ENCODE measurements at places on chromosomes 1 and 21. TPM values are rescaled to one million over a fixed set of nuclear protein-coding genes. Genes with fewer than 3 reads are reported as not detected.
A peak's percentile ranks its signal among the peaks of the same experiment; 100 is the strongest.

Gene HSF2BP
- total RNA-seq: 0.59 TPM

Gene CNR2
- total RNA-seq: 0.05 TPM

Gene DCST2
- 2.0 TPM for total RNA-seq

Gene NBPF6
- not detected for total RNA-seq

Gene SLAMF9
- total RNA-seq: not detected

Gene CSMD2
- total RNA-seq: 0.22 TPM

Gene EPHB2
- 19.5 TPM for total RNA-seq

Gene STMN1
- total RNA-seq: 368 TPM

- H3K36me3 ChIP-seq: no peaks in the 10 kb centered on the region
- H3K27me3 ChIP-seq: no peaks in the 10 kb centered on the region
- H3K4me3 ChIP-seq: no peak overlapping the region
- H3K27ac ChIP-seq: no peak overlapping the region
Measured at GRCh38 chr1:240098534-240098933, 6.9 kb downstream of the FMN2 start.

DNA sequence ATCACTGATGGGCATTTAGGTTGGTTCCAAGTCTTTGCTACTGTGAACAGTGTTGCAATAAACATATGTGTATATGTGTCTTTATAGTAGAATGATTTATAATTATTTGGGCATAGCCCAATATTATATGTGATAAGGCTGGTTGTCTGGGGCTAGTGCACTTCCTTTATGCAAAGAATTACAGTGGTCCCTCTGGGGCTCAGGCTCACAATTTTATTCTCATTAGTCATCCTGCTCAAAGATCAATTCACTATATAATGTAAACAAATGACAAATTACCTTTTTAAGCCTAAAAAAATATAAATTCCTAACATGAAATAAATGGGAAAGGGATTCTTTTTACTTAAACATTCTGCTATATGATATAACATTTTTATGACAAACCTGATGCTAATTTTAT lies 5.0 kb downstream of the PLPPR4 start:
- H3K27ac ChIP-seq: no peak overlapping the region
- no peak overlapping the region for H3K4me3 ChIP-seq
- H3K27me3 ChIP-seq: no peaks in the 10 kb centered on the region
- H3K36me3 ChIP-seq: no peaks in the 10 kb centered on the region

- no peaks in the 10 kb centered on the region for H3K36me3 ChIP-seq
- H3K27ac ChIP-seq: no peak overlapping the region
- H3K4me3 ChIP-seq: no peak overlapping the region
- H3K27me3 ChIP-seq: no peaks in the 10 kb centered on the region
Measured at GRCh38 chr1:160866001-160866694, 3.5 kb upstream of the CD244 start.

- peaks cover 44% of the 10 kb centered on the region for H3K4me1 ChIP-seq
- peak overlapping the region; percentile 70 for H3K4me3 ChIP-seq
- DNase-seq: no peak
- peak overlapping the region; percentile 82 for H3K27ac ChIP-seq
- peaks cover 14% of the 10 kb centered on the region for H3K36me3 ChIP-seq
Measured at GRCh38 chr1:33350611-33351280, 29.8 kb upstream of the A3GALT2 start.

- H3K36me3 ChIP-seq: no peaks in the 10 kb centered on the region
- no peak overlapping the region for H3K27ac ChIP-seq
- DNase-seq: no peak
- no peaks in the 10 kb centered on the region for H3K27me3 ChIP-seq
- H3K4me1 ChIP-seq: peaks cover 12% of the 10 kb centered on the region
Measured at GRCh38 chr1:54993140-54993539, 5.6 kb upstream of the BSND start.

GRCh38 chr1:221708076-221708571 lies 33.8 kb downstream of the DUSP10 start:
- no peak overlapping the region for H3K4me3 ChIP-seq
- no peak overlapping the region for H3K27ac ChIP-seq
- no peaks in the 10 kb centered on the region for H3K27me3 ChIP-seq
- H3K36me3 ChIP-seq: no peaks in the 10 kb centered on the region

GRCh38 chr21:16587141-16587581 lies 857.4 kb downstream of the USP25 start:
- no peak overlapping the region for H3K27ac ChIP-seq
- H3K4me3 ChIP-seq: no peak overlapping the region
- no peak for DNase-seq
- no peaks in the 10 kb centered on the region for H3K4me1 ChIP-seq

GRCh38 chr1:172609528-172609927 lies 49.4 kb upstream of the FASLG start:
- H3K4me1 ChIP-seq: no peaks in the 10 kb centered on the region
- DNase-seq: no peak
- no peak overlapping the region for H3K27ac ChIP-seq
- no peaks in the 10 kb centered on the region for H3K27me3 ChIP-seq

- H3K4me1 ChIP-seq: no peaks in the 10 kb centered on the region
- H3K27me3 ChIP-seq: no peaks in the 10 kb centered on the region
- H3K36me3 ChIP-seq: no peaks in the 10 kb centered on the region
- H3K27ac ChIP-seq: no peak overlapping the region
- no peak overlapping the region for H3K4me3 ChIP-seq
Measured at GRCh38 chr1:24526940-24527542, 24.4 kb downstream of the RCAN3 start.

DNA sequence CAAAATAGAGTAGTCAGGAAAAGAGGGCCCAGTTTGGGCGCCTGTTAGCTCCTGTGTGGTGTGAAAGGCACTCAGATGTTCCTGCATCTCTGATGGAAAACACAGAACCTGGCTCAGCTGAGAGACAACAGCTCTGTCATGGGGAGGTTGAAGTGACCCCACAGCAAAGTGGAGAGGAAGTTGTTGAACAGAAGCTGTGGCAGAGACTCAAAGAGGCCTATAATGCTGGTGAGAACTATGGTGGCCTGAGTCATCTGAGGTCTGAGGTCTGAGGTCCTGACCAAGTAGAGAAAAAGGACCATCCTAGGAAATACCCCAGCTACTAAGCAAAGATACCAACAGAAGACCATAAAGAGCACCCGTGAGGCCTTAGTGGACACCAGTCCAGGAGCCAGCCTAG lies 45.6 kb upstream of the JAK1 start:
- H3K4me1 ChIP-seq: no peaks in the 10 kb centered on the region
- H3K36me3 ChIP-seq: no peaks in the 10 kb centered on the region
- DNase-seq: no peak

DNA sequence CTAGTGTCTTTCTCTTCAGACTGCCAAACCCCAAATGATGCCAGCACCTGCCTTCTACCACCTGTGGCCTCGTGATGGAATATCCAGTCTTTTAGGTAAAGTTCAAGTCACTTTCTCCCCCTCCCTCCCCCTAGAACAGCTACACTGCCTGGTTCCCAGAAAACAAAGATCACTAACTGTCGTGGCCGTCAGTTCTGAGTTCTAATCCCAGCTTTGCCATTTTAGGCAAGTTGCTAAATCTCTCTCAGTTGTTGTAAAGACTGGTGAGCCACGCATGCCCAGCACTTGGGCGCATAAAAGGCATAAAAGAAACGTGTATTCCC lies 648 bp upstream of the TRAPPC3 start:
- H3K4me3 ChIP-seq: peak overlapping the region; percentile 4
- peak overlapping the region; percentile 65 for H3K27ac ChIP-seq
- no peak for DNase-seq

GRCh38 chr1:108816049-108816893 lies 40.6 kb downstream of the AKNAD1 start:
- DNase-seq: no peak
- no peaks in the 10 kb centered on the region for H3K27me3 ChIP-seq

DNA sequence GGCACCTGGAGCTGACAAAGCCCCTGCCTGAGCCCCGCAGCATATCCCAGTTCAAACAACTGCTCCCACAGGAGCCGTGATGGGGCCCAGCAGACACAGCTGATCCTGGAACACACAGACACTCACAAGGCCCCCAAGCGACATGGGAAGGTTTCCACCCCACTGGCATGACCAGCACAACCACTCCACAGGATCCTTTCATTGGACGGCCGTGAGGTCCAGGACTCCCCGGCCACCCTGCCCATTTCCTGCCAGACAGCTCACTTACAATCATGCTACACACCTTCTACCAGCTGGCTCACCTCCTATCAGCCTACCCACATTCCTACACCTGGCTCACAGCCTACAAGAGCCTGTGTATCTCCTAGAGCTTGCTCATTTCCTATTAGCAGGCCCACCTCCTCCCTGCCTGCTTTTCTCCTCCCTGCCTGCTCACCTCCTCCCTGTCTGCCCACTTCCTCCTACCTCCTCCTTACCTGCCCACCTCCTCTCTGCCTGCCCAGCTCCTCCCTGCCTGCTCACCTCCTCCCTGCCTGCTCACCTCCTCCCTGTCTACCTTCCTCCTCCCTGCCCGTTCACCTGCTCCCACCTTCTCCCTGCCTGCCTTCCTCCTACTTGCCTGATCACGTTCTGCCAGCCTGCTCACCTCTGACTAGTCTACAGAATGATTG lies 73.9 kb downstream of the MATN1 start:
- no peaks in the 10 kb centered on the region for H3K27me3 ChIP-seq
- H3K4me1 ChIP-seq: peaks cover 72% of the 10 kb centered on the region
- H3K27ac ChIP-seq: no peak overlapping the region
- no peak overlapping the region for H3K4me3 ChIP-seq
- H3K36me3 ChIP-seq: no peaks in the 10 kb centered on the region
- no peak for DNase-seq

GRCh38 chr1:156652131-156652991 lies 10.4 kb downstream of the BCAN start:
- DNase-seq: no peak
- H3K36me3 ChIP-seq: peaks cover 65% of the 10 kb centered on the region
- no peak overlapping the region for H3K4me3 ChIP-seq
- H3K27me3 ChIP-seq: no peaks in the 10 kb centered on the region
- H3K27ac ChIP-seq: no peak overlapping the region
- H3K4me1 ChIP-seq: peaks cover 9% of the 10 kb centered on the region

DNA sequence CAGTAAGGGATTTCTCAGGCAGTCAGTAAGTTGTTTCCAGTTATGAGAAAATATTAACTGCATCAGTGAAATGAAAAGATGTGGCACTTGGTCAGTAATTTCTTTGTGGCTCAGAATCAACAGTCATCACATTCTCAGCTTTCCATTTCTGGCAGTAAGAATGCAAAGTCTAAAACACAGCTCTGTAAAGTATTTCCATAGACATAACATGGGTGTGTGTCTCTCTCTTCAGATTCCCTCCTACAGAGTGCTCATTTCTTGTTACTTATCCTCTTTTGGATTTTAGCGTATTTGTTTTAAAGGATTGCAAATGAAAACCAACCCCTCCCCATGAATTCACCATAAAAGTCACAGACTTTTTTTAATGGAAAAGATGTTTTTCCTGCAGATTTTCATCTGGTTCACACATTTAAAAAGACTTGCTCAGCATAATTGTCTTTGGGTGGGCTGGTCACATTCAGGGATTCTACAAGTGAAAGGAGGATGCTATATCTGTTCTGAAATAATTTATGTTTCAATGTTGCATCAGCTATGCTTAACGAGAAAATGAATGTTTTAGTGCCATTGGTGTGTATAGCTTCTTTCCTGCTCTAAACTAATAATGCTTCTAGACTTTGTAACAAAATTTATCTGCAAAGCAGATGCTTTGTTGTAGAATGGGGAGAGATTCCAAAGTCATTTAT lies 34.6 kb upstream of the CD55 start:
- no peaks in the 10 kb centered on the region for H3K27me3 ChIP-seq
- no peak overlapping the region for H3K4me3 ChIP-seq
- DNase-seq: no peak
- H3K36me3 ChIP-seq: no peaks in the 10 kb centered on the region
- H3K27ac ChIP-seq: no peak overlapping the region

- H3K4me1 ChIP-seq: peaks cover 13% of the 10 kb centered on the region
- H3K4me3 ChIP-seq: peak overlapping the region; percentile 30
- no peaks in the 10 kb centered on the region for H3K36me3 ChIP-seq
- peak; percentile 69 for DNase-seq
- no peaks in the 10 kb centered on the region for H3K27me3 ChIP-seq
Measured at GRCh38 chr1:156356875-156357534, 12.0 kb upstream of the RHBG start.

DNA sequence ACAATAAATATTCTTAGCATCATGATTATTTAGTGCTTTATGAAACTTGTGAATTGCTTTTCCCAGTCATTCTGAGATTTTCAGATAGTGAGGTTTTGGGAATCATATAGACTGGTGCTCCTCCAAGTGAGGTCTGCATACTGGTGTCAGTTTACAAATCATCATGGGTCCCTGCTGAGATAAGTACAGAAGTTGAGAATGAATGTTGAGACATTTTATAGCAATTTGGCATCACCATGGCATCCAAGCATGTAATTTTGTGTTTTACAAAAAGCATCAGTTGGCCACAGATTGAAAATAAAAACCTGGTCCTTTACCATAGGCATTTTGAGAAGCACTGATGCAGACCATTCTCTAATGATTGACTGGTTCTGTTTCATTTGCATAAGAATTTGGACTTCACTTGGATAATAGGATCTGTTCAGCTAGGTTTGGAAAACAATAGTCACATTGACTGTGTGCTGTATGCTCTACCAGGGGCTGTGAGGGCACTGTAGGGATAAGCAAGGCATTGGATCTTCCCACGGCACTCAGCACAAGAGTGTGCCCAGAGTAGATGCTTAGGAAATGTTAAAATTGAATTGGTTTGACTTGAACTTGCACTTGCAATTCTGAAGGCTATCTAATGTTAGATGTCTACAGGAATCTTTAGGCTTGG lies 79.0 kb upstream of the JUN start:
- H3K4me1 ChIP-seq: no peaks in the 10 kb centered on the region
- H3K36me3 ChIP-seq: no peaks in the 10 kb centered on the region
- DNase-seq: no peak
- no peak overlapping the region for H3K27ac ChIP-seq

GRCh38 chr1:95221306-95221705 lies 12.7 kb upstream of the RWDD3 start:
- H3K4me3 ChIP-seq: no peak overlapping the region
- H3K4me1 ChIP-seq: no peaks in the 10 kb centered on the region
- no peak for DNase-seq
- no peaks in the 10 kb centered on the region for H3K36me3 ChIP-seq

GRCh38 chr1:158039380-158039779 lies 45.9 kb downstream of the KIRREL1 start:
- H3K4me3 ChIP-seq: no peak overlapping the region
- no peaks in the 10 kb centered on the region for H3K36me3 ChIP-seq
- no peak overlapping the region for H3K27ac ChIP-seq
- DNase-seq: no peak
- H3K27me3 ChIP-seq: no peaks in the 10 kb centered on the region
- peaks cover 23% of the 10 kb centered on the region for H3K4me1 ChIP-seq

- H3K4me3 ChIP-seq: no peak overlapping the region
- no peak for DNase-seq
- peaks cover 10% of the 10 kb centered on the region for H3K27me3 ChIP-seq
Measured at GRCh38 chr1:153081736-153082135, 10.3 kb upstream of the SPRR2B start.

DNA sequence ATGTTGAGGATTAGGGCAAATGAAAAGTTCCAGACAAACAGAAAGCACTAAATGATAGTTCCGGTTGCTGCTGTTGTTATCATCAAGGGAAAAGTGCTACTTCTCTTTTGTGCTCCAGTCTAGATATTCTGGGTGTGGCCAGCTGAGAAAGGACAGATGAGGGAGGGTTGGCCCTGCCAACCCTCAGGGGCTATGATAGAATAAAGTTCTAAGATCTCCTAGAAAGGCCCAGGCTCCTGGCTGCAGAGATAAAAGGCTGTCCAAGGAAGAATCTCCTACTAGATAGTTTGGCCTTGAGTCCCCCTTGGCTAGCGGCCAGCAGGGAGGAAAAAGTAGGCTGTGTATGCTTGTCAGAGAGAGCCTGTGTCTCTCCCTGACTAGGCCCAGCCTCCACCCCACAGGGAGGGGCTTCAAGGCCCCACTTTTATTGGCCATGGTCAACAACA lies 31.5 kb downstream of the RIMS3 start:
- H3K4me1 ChIP-seq: no peaks in the 10 kb centered on the region
- no peaks in the 10 kb centered on the region for H3K36me3 ChIP-seq
- H3K27me3 ChIP-seq: no peaks in the 10 kb centered on the region
